NCI-H2171 (cell line): ENCODE measurements at places on chromosomes 1 and 21.

DNA sequence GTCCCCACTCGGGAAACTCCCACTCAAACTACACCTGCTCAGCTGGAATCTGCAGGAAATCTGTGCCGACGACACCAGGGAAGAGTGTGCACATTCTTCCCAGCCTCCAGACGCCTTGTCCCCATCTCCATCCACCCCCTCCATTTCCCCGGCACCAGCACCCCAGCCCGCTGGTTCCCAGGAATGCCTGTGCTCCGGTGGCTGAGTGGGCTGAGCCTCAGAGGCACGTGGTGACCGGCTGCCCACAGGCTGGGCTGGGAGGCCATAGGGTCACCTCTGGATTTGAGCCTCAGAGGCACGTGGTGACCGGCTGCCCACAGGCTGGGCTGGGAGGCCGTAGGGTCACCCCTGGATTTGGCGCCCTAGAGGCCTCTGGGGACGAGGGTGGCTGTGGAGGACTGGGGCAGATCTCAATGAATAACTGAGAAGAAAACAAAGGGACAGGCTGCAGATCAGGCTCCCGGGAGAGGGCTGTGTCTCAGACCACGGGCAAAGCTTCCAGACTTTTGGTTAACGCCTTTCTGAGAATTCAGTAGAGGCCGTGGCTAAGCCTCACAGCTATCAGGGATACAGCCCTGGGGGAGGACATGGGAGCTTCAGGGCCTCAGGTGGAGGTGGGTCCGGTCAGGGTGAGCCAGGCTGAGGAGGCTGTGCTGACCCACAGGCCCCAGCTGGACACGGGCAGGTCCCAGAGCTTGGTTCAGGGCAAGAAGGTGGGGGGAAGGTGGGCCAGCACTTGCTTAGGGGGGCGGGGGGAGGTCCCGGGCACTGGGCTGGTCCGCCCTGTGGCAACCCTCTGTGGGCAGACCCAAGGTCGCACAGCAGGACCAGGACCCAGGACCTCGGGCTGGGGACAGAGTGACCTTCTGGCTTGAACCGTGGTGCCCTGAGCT is 17.3 kb upstream of the TTLL10 start:
- no peak for DNase-seq

DNA sequence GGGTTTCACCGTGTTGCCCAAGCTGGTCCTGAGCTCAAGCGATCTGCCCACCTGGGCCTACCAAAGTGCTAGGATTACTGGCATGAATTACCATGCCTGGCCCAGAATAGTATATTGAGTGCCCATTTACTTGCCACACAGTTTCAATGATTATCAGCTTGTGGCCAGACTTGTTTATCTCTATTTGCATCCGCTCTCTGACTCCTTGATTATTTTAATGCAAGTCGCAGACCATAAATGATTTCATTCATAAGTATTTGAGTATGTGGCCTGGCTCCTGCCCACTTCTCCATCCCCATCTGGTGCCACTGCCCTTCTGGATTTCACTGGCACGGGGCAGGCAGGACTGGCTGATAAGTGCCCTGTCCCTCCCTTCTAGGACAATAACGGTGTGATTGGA is 18.2 kb upstream of the TRNAU1AP start:
- DNase-seq: no peak

DNA sequence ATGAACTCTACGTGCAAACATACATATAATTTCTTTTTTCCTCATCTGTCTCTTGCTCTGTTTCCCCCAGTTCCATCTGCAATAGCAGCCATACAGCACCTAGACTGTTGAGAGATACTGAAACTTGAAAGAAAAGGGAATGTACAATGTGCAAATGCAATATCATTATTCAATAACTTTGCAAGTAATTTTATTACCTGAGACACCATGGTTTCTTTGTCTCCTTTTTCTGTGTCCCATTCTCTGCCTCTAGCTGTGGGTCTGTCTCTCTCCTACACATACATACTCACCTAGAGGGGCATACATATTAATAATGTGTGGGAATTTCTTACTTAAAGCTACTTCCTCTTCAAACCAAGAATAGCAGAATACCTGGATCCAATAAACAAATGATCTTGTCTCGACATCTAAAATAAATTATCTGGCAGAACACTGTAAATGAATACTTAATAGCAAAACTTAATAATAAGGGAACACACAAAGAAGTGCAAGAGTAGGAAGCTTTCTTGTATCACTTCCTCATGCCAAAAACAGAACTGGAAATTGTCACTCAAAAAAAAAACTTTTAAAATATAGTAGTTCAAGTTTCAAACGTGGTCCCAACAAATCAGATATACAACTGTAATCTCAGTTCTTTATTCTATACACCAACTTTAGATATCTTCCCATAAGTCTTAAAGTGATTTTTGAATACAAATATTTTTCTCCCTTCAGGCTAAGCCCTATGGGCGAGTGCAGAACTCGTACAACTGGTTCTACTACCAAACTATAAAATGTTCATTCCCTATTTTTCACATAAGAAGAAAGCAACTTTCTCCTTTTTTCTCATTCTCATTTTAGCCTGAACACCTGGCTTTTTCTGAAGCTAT is 194.6 kb downstream of the NRIP1 start:
- no peak for DNase-seq

DNA sequence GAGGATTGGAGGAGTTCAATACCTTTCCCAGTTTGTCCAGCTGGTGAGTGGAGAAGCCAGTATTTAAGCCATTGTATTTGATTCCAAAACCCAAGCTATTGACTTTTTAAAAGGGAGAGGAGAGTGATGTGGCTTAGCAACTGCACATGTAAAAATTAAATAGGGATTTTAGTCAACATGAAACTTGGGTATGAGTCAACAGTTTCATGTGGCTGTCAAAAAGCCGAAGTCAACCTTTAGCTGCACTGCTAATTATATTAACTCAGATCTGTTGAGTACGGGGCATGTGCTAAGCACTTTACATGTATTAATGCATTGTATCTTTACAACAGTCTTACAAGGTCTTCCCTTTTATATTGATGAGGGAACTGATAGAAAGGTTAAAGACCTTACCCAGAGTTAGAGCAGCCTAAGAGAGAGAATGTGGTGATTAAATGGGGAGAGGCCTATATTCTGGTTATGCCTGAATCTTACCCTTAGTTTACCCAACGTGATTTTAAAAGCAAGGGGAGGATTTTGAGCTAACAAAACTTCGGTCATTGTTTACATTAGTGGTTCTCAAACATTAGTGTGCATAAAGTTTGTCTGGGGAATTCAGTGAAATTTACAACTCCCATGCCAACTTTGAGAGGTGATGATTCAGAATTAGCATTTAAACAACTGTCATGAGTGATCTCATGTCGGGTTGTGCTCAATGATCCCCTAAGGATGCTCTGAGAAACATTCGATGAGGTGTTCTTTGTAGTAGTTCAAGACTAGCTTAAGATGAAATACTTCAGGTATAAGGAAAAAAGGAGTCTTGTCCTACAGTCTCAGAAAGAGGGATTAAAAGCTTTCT is 6.9 kb upstream of the SLC35F3 start:
- DNase-seq: no peak

DNA sequence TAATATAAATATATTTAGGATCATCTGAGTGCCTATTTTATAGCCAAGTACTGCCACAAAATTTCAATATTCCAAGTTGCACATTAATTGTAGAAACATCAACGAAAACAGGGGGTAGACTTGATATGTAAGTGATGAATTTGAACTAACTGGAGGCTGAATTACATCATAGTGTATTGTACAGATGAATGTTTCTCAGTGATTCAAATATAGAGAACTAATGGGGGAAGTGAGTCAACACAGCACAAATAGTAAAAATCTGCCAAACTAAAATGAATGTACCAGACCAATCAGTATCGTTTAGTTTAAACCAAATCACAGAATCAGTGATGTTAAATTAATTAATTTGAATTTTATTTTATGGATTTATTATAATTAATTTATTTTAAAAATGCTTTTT is 42.8 kb downstream of the RTCA start:
- DNase-seq: no peak

- no peak for DNase-seq
Observed at GRCh38 chr1:164982545-164982944, 374.0 kb downstream of the LMX1A start.

- DNase-seq: no peak
Observed at GRCh38 chr1:30322859-30323257, 400.5 kb downstream of the MATN1 start.

- no peak for DNase-seq
Observed at GRCh38 chr1:156463874-156464273, 36.7 kb downstream of the MEF2D start.

DNA sequence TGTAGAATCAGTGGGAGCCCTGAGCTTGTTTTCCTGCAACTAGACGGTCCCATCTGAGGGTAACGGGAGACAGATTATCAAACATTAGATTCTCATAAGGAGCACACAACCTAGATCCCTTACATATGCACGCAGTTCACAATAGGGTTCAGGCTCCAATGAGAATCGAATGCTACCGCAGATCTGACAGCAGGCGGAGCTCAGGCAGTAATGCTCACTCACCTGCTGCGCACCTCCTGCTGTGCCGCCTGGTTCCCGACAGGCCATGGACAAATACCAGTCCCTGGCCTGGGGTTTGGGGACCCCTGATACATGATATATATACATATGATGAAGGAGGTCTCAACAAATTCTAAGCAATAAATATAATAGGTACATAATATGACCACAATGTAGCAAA is 19.7 kb upstream of the SMIM12 start:
- DNase-seq: no peak

DNA sequence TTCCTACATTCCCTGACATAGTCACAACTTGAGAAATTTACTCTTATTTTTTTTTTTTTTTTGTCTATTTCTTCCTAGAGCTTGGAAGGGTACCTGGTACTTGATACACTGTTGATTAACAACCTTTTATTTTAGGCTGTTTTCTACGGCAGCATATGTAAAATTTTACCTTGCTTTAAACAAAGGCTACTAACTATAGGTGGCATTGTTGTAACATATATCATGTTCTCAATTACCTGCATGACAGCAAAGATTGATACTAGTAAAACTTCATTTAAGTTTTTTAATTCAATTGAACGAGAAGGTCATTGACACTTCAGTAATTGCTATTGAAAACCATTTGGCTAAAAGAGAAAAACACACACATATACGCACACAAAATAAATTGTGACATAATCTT is 238.3 kb upstream of the ESRRG start:
- no peak for DNase-seq

GRCh38 chr1:170555370-170555769 is 23.4 kb downstream of the GORAB start:
- no peak for DNase-seq

- DNase-seq: peak; percentile 3
Observed at GRCh38 chr1:95017775-95018174, 55.0 kb downstream of the ALG14 start.

DNA sequence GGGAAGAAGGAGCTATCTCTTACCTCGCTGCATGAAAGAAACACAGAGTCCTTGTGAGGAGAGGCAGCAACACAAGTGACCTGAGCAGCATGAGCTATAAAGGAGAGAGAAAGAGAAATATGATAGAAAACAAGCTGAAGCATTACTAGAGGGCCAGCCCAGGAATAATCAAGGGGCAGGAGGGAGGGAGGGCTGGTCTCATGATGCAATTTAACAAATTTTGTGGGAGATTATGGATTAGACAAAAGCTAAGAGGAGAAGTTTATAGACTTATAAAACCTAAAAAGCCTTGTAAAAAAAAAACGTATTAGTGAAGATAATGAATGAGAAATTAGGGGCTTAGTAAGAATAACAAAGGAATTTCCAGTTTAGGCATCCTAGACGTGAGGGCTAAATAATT is 5.0 kb downstream of the WDR77 start:
- DNase-seq: no peak

GRCh38 chr1:185917646-185918045 is 183.5 kb downstream of the HMCN1 start:
- no peak for DNase-seq

DNA sequence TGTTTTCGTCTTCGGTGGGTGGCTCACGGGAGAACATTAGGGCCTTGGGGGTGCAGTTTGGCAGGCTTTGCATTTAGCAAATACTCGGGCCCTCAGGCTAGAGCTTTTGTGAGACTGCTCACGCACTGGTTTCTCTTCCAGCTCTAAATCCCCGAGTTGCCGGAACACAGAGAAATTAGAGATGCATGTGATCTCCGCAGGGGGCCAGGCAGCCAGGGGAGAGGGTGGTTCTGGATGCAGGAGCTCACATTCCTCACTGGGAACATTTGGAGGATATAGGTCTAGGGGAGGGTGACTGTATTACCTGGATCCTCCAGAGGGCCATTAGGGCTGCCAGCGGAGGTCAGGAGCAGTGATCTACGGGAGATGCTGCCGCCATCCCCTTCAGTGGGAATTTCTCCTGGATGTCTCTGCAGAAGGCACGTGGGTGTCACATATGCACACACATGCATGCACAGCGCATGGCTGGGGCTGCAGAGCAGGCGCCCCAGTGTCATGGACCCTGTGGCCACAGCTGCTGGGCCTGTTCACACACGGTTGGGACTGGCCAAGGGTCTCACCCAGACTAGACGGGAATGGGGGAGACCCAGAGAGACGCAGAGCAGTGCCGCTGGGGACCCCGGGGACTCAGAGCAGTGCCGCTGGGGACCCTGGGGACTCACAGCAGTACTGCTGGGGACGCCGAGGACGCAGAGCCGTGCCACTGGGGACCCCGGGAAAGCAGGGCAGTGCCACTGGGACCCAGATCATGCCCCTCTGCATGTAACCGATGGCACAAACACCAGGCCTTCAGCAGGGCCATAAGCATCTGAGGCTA is 258.7 kb downstream of the CAMTA1 start:
- DNase-seq: no peak

DNA sequence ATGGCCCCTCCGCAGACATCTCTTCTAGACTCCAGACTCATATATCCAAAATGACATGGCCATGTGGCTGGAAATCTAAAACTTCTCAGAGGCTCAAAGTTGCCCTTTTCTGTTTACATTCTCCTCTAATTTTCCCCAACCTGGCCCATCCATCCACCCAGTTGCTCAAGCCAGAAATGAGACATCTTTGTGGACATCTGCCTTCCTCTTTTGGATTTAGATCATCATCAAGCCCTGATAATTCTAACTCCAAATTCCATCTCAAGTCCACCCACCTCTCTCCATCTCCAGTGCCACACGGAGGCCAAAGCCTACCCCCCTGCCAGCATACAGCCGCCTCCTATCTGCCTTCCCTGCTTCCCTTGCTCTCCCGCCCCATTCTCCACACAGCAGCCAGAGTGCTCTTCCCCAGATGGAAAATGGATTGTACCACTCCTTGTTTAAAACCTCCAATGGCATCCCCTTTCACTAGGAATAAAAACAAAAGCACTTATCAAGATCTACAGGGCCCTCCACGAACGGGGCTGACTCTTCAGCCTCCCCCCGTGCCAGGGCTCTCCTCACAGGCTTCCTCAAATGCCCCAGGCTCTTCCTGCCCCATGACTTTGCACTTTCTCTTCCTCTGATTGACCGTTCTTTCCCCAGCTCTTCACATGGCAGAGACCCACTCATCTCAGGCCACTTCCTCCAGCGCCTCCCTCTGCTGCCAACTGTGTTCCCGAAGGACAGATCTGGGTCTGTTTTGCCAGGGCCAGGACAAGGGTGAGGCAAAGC is 40.1 kb downstream of the SYT6 start:
- no peak for DNase-seq

DNA sequence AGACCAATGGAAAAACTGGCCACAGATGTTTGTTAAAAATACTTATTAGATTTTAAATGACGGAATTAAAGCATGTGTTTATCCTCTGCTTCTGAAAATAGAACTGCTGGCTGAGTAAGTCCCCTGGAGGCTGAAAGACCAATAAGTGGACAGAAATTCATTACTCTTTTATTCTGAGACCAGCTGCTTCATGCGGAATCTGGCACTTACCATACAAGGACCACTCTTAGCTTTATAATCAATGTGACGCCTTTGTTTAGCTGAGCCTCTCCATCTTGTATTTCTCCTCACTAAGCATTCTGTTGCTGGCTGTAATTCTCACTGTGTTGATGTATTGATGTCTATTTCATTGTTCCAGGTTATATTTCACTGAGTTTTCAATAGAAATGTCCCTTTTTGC is 6.3 kb upstream of the EXO1 start:
- DNase-seq: no peak
